ENCODE measurements at places on chromosomes 13 and 19. TPM values are rescaled to one million over a fixed set of nuclear protein-coding genes. Genes with fewer than 3 reads are reported as not detected.

Gene PRX
- 10.2 TPM for total RNA-seq

- no peak for DNase-seq
Observed at GRCh38 chr19:31326329-31327028, 22.8 kb downstream of the TSHZ3 start.

GRCh38 chr19:53910170-53910518 lies 1.1 kb downstream of the CACNG7 start:
- peak; percentile 30 for DNase-seq

- DNase-seq: peak; percentile 60
Observed at GRCh38 chr13:93227280-93227877, 772 bp downstream of the GPC6 start.

Measured in fibroblast of the aortic adventitia (primary cell).